NCI-H2081 treated with DMSO at 0.1 percent for 48 hours (cell line): ENCODE measurements at places on chromosomes 2 and 18.

- DNase-seq = no peak
These were observed 33.5 kb upstream of the RAB27B start for GRCh38 chr18:54794823-54795222.

GRCh38 chr2:235756491-235756890 is 262.6 kb downstream of the AGAP1 start:
- DNase-seq = no peak

- DNase-seq = no peak
These were observed 428.3 kb downstream of the MBD2 start for GRCh38 chr18:53796040-53796729.

- DNase-seq = no peak
These were observed 23.9 kb downstream of the CTLA4 start for GRCh38 chr2:203891474-203891873.

DNA sequence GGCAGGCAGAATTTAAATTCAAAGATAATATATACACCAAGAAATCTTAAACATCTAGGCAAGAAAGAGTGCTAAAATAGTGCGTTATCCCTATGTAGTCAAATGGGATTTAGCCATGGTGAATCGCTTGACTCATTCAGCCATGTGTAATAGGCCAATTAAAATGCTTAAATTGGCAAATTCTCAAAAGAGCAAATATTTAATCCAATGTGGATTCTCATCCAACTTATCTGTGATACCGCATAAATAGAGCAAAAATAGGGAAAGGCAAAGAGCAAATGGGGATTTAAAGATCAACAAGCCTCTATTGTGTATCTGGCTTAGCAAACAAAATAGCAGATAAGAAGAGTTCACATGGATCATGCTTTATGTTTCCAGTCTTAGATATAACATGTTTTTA is 123.2 kb upstream of the RPRM start:
- peak; percentile 44 for DNase-seq

- no peak for DNase-seq
These were observed 2.9 kb upstream of the MRPL44 start for GRCh38 chr2:223954401-223954800.

DNA sequence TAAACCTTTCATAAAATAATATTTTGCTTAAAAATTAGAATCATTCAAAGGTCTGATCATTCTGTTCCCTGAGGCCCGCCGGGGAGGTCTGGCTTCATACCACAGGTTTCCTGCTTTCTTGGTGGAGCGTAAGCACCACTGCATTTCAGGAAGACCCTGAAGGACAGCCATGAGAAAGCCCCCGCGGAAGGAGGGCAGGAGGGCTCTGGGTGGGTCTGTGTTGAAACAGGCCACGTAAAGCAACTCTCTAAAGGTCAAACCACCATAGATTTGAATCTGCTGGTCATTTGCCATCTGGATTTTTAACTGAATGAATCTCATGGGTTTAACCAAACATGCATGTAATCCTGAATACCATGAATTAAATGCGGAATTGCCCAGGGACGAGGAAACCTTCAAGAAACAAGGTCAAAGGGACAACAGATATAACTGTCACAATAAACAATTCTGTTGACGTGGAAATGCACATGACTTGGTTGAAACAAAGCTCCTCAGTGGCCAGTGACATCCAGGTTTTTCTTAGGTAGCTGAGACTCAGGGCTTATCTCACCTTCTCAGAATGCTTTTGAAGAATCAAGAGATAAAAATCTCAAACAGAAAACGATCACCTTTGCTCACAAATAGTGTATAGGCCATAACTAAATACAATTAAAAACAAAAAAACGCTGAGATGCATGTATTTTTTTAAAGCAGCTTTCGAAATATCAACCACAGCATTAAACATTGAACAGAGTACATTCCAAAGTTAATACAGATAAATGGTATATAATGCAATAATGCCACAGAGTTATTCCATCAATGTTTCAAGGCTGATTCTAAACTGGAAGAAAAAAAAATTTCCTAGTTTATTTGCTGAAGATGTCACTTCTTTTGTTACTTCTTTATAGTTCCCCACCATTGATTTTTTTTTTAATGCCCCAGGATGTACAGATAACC is 193.2 kb downstream of the BCL2 start:
- DNase-seq = no peak

DNA sequence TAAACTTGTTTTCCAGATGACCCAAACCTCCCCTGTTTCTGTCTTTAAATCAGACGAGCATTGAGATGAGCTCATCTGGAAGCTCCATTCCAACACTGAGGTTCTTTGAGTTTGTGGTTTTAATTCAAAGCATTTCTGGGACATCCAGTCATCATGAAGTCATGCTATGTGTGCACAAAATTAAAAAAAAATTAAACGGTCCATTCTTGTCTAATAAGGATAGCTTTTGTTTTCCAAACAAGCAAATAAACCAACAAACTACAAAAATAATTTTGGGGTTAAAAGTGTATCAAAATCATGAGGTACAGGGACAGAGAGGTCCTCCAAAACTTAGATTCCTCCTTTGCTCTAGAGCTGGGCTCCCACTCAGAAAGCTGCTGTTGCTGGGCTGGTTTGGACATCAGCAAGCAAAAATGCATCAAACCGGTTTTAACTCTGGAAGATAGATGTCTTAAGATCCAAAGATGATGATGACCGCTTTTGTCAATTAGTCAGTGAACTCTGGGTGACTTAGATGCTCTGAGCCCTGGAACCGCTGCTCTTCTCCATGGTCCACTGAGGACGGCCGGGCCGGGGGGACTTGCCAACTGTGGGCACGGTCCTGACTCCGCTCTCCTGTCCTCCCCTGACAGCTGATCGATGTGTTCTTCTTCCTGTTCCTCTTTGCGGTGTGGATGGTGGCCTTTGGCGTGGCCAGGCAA is 65.4 kb downstream of the TRPM8 start:
- DNase-seq = no peak

GRCh38 chr2:27929916-27930486 is 39.5 kb downstream of the BABAM2 start:
- no peak for DNase-seq
